Activated naive CD8-positive, alpha-beta T cell treated with anti-CD3 and anti-CD28 coated beads for 36 hours (primary cell): ENCODE measurements at places on chromosomes 6 and 20.

GRCh38 chr6:141744971-141745370 is 387.8 kb upstream of the GJE1 start:
- no peak for DNase-seq

- DNase-seq: no peak
Observed at GRCh38 chr6:156336089-156336488, 441.1 kb upstream of the ARID1B start.

DNA sequence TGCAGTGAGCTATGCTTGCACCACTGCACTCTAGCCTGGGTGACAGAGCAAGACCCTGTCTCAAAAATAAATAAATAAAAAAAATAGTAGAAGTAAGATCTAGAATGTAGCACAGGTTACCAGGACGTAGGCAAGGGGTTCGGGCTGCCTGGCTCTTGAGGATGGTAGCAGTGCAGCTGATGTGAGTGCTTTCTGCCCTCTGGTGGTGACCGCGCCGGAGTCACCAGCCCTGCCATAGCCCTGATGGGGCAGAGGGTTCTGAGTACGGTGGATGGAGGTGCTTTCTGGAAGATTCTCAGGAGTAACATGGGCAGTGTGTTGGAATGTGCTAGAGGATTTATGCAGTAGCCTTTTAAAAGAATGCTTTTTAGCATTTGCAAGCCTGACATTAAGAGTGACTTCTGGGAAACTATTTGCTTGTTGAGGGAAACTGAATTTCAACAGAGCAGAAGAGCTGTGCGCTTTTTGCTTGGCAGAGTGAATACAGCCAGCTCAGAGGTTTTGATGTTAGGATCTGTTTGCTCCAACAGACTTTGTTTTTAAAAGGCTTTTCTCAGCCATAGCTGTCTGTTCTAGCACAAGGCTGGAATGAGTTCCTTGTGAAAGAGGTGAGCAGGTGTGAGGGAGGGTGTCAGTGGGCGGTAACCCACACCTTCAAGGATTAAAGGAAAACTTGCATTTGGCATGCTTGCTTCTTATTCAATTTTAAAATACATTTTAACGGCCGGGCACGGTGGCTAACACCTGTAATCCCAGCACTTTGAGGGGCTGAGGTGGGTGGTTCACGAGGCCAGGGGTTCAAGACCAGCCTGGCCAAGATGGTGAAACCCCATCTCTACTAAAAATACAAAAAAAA is 65.9 kb downstream of the PTPN1 start:
- peak; percentile 52 for DNase-seq

GRCh38 chr6:155340464-155341129 is 26.3 kb upstream of the TFB1M start:
- no peak for DNase-seq

GRCh38 chr6:52176550-52176949 is 9.6 kb upstream of the IL17A start:
- peak; percentile 30 for DNase-seq

DNA sequence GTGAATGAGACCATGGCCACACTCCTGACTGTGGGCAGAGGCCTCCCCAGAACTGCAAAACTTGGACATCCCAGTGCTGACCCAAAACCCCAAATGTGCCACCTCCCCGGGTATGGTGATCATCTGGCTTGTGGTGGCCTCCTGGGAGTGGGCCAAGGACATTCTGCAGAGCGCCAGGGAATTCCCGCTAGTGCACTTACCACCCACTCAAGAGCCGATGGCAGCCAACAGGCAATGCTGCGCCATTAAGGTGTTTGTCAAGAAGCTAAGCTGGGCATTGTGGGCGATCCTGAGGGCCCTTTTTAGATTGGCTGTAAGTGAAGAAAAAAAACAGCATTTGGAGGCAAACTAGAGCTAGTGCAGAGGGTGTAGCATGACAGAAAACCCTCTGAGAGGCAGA is 9.4 kb downstream of the MMP24 start:
- DNase-seq: no peak
